CD4-positive, alpha-beta T cell treated with Interleukin-2 at 100 ng/mL for 4 hours (primary cell): ENCODE measurements at places on chromosomes 16 and 17.
A peak's percentile ranks its signal among the peaks of the same experiment; 100 is the strongest.

GRCh38 chr16:15757630-15758251, 99.1 kb downstream of the MYH11 start:
- no peak for DNase-seq

- DNase-seq = no peak
Observed at GRCh38 chr16:24074574-24074973, 181.6 kb upstream of the CACNG3 start.

DNA sequence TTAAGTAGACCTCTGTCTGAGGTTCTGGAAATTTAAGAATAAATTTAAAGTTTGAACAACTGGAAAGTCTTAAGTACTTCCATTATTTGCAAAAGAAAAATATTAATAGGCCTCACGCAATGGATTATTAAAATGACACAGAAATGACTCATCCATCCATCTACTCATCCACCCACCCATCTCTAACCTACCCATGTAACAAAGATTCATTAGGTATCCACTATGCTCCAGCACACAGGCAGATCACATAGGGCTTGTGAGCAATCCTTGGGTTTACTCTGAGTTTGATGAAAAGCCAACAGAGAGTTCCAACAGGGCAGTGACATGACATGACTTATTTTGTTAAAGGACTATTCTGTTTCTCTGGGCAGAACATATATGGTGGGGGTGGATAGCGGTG, 93.3 kb downstream of the HELZ start:
- no peak for DNase-seq

DNA sequence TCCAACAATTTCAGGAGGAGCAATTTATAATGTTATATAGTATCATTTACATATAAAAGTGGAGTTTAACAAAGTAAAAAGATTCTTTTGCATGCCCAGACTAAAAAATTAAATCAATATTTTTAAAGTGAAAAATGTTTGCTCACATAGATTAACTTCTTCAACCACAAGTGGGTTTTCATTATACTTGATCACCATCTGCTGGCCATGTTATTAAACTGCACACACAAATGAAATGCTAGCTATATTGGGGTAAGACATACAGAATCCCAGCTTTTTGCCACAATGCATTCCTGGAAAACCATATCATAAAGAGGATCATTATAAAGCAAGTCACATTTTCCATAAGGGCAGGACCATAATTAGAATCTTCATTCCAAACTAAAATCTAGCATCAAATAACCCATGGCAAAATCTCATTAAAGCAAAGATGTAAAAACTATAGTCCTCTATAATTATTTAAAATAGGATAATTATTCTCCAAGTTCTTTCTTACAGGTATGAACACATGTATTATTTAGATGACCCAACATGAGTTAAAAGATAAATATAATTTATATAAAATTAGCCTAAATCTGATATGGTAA, 26.3 kb downstream of the CEP112 start:
- peak; percentile 55 for DNase-seq

DNA sequence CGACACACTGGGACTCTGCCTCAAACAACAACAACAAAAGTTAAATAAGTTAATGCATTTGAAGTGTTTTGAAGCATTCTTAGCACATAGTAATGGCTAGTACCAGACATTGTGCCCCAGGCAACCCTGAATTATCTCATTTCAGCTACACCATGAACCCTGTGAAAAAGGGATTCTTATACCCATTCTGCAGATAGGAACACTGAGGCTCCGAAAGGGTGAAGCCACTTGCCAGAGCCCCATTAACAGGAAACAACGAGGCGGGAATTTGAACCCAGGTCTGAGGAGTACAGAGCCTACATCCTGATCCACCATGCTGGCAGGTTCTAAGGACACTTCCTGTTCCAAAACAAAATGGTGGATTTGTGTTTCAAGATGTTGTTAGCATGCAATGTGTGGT, 9.2 kb downstream of the GPR139 start:
- no peak for DNase-seq

GRCh38 chr16:12679660-12680272, 123.9 kb downstream of the CPPED1 start:
- DNase-seq = no peak

- no peak for DNase-seq
Observed at GRCh38 chr17:17769869-17770631, 66.7 kb downstream of the SREBF1 start.

DNA sequence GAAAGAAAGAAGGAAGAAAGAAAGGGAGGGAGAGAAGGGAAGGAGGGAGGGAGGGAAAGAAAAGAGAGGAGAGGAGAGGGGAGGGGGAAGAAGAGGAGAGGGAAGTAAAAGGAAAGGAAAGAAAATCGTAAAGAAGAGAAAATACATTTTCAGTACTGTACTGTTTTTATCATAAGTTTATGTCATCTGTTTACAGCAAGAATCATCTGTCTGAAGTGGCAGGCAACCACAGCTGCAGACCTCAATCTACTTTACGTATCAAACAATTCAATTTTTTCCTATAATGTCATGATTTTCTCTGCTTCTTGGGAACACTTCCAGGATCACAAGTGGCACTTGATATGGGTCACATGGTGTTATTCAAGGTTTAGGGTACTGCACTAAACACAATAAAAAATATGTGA, 58.3 kb downstream of the USP32 start:
- no peak for DNase-seq

DNA sequence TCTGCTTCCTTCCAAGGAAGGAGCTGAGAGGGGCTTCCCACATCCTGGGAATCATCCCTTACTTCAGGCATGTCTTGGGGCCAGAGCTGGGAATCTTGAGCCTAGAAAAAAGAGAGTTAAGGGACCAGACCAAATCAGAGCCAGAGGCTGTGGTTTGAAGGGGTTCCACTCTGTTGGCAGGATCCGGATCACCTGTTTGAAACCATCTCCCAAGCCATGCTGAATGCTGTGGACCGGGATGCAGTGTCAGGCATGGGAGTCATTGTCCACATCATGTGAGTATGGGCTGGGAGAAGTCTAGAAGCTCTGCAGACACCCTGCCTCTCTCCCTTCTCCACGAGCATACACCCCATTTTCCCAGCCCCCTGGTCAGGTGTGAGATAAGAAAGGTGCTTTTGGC, 9.7 kb downstream of the PSMB3 start:
- no peak for DNase-seq

- DNase-seq = no peak
Observed at GRCh38 chr17:37650419-37651003, 7.3 kb upstream of the DDX52 start.

DNA sequence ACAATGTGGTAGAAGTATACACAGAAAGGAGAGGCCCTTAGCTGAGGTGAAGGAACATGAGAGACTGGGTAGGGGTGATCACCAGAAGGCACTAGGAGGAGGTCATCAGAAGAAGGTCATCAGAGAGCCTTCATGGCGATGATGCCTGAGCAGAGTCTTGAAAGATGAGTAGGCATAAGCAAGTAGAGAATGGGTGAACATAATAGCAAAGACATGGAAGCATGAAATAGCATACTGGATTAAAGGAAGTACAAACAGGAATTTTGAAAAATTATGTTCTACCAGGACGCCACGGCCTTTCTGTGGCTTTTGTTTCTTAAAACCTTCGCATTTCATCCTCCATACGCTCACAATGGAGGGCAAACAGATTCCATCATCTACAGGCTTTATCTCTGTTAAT, 2.9 kb downstream of the IKZF3 start:
- DNase-seq = peak; percentile 11

GRCh38 chr16:50607447-50607846, 59.3 kb downstream of the NKD1 start:
- no peak for DNase-seq

DNA sequence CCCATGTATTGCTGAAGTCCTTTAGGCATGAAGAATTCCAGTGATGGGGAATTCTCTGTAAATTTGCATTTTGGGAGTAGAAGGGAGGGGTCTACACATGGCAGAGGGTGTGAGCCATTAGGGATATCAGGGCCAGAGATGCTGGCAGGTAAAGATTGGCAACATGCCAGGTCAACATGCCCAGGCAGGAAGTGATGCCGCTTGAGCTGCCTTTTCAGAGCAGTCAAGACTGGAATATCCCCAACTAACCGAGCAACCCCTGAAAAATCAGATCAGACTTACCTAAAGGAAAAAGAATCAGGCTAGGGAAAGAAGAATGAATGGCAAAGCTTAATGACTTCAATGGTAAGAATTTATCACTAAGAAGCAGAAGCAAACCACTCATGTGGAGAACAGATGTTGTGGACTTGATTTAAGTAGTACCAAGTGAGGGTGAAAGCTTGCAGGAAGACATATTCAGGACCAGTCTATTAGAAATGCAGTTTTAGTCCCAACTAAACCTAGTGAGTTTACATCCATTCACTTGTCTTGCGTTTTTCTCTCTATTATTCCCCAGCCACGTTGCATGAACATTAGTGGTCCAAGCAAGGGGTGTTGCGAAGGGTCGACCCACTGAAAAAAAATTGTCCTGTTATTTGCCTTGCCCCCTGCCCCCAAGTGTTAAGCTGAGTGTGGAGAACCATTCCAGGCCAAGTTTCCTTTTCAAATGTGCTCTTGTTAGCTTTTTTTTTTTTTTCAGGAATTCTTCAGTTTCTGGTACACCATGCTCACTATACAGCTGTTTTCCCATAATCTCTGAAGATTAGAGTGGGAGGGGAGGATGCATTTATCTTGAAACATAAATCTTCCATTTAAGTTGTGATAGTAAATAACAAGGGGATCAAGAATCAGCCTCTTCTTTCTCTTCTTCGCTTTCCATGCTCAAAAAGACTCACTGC, 105.2 kb downstream of the ABCA8 start:
- DNase-seq = no peak

DNA sequence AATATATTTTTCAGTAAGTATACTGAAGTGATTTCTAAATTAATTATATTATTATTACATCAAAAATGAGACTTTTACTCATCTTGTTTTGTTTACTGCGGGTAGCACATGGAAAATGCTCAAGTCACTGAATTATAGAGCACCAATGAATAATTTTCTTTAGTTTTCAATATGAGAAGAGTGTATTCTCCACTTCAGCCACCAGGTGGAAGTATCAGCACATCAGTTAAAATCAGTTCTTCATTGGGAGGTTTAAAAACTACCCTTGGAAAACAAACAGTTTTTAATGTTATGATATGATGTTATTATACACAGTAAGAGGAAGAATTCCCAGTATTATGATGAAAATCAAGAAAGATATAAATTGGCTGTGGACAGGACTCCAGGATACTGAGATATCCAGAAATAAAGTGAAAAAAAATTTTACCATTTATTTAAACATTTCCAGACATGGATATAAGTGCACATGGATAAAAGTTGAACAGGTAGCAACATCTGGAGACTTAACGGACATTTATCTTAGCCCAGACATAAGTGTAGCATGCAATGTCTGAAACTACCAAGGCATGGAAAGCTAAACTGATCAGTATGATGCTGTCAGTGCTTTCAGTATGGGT, 467.3 kb downstream of the KCNJ2 start:
- DNase-seq = peak; percentile 2

DNA sequence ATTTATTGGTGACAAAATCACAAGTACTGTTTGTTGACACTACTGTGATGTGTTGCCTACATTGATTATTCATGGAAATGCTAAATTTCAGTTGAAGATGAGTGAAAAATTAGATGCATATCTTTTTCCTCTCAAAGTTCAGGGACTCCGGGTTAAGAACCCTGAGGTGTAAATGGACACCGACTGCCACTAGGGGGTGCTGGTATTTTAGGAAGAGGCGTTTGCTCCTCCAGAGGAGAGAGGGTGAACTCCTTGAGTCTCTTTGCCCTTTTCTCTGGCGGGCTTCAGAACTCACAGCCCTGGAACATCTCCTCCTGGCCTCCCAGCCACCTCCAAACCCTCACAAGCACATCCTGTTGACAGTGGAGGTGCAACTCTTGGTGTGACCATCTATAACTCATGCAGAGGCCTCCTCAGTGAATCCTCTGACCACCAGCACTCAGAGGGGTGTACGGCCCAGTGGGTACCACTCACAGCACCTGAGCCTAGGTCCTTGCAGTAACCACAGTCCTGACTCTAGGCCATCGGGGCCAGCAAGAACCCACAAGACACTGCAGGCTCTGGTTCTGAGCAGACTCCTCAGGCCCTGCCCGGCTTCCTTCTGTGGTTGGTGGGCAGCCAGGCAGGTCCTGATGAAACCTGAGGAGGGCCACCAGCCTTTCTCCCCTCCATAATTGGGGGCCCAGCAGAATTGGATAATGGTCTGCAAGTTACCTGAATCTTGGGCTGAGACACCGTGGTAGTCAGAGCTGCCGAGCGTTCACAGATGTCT, 26.2 kb upstream of the PIK3R5 start:
- peak; percentile 73 for DNase-seq

- DNase-seq = no peak
Observed at GRCh38 chr16:10658943-10659342, 35.8 kb downstream of the TEKT5 start.

DNA sequence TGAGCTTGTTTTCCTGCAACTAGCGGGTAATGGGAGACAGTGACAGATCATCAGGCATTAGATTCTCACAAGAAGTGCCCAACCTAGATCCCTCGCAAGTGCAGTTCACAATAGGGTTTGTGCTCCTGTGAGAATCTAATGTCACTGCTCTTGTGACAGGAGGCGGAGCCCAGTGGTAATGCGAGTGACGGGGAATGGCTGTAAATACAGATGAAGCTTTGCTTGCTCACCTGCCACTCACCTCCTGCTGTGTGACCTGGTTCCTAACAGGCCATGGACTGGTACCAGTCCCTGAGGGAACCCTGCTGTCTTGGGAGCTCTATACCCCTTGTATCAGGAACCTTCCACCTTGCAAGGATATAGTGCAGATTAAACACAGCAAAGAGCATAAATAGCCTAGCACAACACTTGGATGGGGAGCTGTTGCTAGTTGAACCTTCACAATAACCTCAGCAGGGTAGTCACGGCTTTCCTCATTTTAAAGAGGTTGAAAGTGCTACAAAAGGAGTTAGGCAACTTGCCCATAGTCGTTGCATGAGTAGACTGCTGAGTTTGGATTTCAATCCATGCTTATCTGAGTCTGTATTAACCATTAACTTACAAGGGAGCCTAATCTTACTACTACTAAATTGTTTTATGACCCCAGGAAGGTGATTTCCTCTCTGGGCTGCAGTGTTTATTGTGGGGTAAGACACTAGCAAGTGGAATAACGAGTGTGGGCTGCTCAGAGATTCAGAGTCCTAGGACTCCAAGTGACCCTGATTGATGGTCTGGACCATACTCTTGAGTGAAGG, 156.6 kb upstream of the ZFHX3 start:
- DNase-seq = no peak
